ENCODE measurements at places on chromosomes 7 and 10. TPM values are rescaled to one million over a fixed set of nuclear protein-coding genes. Genes with fewer than 3 reads are reported as not detected.

GRCh38 chr10:133257489-133258065 is 19.1 kb downstream of the ADAM8 start:
- no peaks in the 10 kb centered on the region for H3K36me3 ChIP-seq
- peak overlapping the region; percentile 57 for H3K4me3 ChIP-seq
- H3K4me1 ChIP-seq = no peaks in the 10 kb centered on the region
- H3K27me3 ChIP-seq = no peaks in the 10 kb centered on the region
- DNase-seq = peak; percentile 79
- no peak overlapping the region for H3K27ac ChIP-seq

The VSTM4 gene
- total RNA-seq = 0.73 TPM

- no peak overlapping the region for H3K27ac ChIP-seq
- H3K36me3 ChIP-seq = no peaks in the 10 kb centered on the region
- no peaks in the 10 kb centered on the region for H3K27me3 ChIP-seq
- H3K4me1 ChIP-seq = peaks cover 6% of the 10 kb centered on the region
Observed at GRCh38 chr7:158847451-158847866, 8.9 kb upstream of the DYNC2I1 start.

- no peak overlapping the region for H3K27ac ChIP-seq
- no peak for DNase-seq
- H3K27me3 ChIP-seq = no peaks in the 10 kb centered on the region
- no peaks in the 10 kb centered on the region for H3K4me1 ChIP-seq
Observed at GRCh38 chr10:34505338-34505737, 309.8 kb downstream of the PARD3 start.

- H3K27me3 ChIP-seq = no peaks in the 10 kb centered on the region
- no peak overlapping the region for H3K27ac ChIP-seq
- DNase-seq = no peak
- no peak overlapping the region for H3K4me3 ChIP-seq
- H3K4me1 ChIP-seq = no peaks in the 10 kb centered on the region
Observed at GRCh38 chr10:114748241-114748640, 73.3 kb upstream of the FHIP2A start.

- H3K4me1 ChIP-seq = no peaks in the 10 kb centered on the region
- H3K4me3 ChIP-seq = no peak overlapping the region
- H3K27me3 ChIP-seq = no peaks in the 10 kb centered on the region
- DNase-seq = no peak
- no peak overlapping the region for H3K27ac ChIP-seq
Observed at GRCh38 chr7:144026203-144026883, 22.4 kb upstream of the OR2A5 start.

The MPP7 gene
- total RNA-seq = 9.8 TPM

GRCh38 chr10:132308587-132309470 is 1.1 kb upstream of the STK32C start:
- peaks cover 20% of the 10 kb centered on the region for H3K27me3 ChIP-seq
- no peak overlapping the region for H3K27ac ChIP-seq
- no peaks in the 10 kb centered on the region for H3K36me3 ChIP-seq
- DNase-seq = peak; percentile 73
- H3K4me3 ChIP-seq = peak overlapping the region; percentile 82

DNA sequence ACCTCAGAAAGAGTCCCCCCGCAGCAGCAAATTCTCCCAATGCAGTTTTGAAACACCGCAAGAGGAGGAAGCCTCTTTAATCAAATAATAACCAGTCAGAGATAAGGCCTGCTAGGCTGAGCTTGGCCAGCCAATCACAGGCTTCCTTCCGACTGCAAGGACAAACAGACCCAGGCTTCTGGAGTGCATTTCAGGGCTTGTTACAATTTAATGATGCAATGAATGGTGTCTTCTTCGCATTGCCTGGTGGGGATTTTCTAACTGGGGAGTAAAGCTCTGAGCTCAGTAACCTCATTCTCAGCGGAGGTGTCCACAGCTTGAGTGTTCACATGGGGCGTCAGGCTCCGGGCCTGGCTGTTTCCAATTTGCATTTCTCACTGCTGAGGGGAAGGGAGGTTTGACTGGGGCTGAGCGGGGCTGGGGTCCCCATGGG is 31.8 kb upstream of the GPAM start:
- no peak overlapping the region for H3K27ac ChIP-seq
- no peak overlapping the region for H3K4me3 ChIP-seq

GRCh38 chr10:921471-922414 is 9.8 kb downstream of the LARP4B start:
- no peak overlapping the region for H3K27ac ChIP-seq
- no peaks in the 10 kb centered on the region for H3K27me3 ChIP-seq
- H3K36me3 ChIP-seq = no peaks in the 10 kb centered on the region
- DNase-seq = no peak

DNA sequence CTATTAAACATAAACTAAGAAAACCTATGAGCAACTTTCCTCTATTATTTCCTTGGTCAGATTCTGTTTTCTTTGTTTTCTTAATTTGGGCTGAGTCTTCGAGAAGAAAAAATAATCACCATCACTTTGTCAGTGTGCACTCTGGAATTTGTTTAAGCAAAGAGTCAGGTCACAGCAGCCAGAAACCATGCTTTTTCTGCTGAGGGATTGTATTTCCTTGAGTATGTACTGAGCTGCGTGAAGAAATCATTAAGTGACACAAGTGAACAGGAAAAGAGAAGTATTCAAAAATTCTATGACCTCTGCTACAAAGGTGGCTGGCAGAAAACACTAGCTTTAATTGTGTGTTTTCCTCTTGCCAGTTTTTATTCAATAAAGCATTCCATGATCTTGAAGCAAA is 249.6 kb downstream of the VTI1A start:
- no peaks in the 10 kb centered on the region for H3K27me3 ChIP-seq
- no peaks in the 10 kb centered on the region for H3K36me3 ChIP-seq
